ENCODE measurements at places on chromosomes 2 and 18.
A peak's percentile ranks its signal among the peaks of the same experiment; 100 is the strongest.

- DNase-seq: no peak
Measured at GRCh38 chr2:67389286-67389685, 7.8 kb upstream of the ETAA1 start.

DNA sequence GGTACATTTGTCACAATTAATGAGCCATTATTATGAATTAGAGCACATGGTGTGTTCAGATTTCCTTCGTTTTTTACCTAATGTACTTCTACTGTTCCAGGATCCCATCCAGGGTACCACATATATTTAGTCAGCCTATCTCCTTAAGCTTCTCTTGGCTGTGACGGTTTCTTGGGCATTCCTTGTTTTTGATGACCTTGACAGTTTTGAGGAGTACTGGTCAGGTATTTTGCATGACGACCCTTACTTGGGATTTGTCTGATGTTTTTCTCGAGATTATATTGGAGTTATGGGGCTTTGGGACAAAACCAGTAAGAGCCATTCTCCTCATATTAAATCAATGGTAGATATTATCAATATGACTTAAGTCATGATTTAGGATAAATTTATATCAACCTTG lies 10.2 kb upstream of the LRP2 start:
- DNase-seq: no peak

DNA sequence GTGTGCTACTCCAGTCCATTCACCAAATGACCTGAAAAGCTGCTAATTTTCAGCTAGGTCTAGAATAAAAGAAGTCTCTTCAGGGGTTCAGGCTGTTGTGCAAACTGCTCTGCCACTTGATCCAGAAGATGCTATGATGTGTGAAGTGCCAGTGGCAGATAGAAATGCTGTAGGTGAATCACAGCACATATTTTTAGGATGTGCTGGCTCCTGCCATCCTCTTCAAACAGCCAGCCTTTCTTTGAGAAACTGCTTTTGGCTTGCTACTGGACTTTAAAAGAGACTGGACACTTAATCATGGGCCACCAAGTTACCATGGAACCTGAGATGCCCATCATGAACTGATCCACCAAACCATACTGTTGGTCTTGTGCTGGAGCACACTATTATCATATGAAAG lies 322.1 kb downstream of the EN1 start:
- DNase-seq: no peak

DNA sequence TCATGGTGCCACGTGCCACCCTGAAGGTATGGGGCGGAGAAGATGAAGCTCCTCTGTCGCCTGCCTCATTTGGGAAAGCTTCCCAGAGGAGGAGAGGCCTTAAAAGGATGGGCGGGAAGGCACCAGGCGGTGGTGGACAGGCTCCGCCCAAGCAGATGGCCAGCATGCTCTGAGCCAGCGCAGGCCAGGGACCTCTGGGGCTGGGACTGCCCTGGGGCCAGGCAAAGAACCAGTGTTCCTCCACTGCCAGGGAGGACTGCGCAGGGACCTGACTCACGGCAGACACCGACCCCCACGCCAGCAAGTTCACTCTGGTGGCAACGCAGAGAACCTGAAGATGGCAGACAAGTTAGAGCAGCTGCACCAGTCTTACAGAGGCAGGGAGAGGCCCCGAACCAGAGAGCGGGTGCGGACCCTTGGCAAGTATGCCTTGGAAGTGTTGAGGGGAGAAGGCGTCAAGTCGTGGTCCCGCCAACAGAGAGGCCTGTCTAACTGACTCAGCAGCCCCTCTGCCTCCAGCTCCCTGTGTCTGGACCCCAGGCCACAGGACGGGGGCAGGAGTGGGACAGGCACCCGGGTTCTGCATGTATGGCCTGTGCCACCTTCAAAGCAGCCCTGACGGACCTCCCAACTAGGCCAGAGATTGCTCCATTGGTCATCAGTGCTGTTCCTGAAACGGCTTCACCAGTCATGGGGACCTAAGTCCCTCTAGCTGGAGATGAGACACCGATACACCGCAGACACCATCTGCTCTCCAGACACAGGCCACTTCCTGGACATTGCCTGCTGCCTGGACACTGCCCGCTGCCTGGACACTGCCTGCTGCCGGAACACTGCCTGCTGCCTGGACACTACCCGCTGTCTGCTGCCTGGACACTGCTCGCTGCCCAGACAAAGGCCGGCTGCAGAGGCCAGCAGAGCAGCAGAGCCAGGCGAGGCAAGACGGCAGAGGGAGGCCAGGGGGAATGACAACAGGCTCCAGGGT lies 124.7 kb downstream of the HDAC4 start:
- no peak for DNase-seq

- DNase-seq: no peak
Measured at GRCh38 chr2:10225291-10226037, 77.2 kb upstream of the HPCAL1 start.

DNA sequence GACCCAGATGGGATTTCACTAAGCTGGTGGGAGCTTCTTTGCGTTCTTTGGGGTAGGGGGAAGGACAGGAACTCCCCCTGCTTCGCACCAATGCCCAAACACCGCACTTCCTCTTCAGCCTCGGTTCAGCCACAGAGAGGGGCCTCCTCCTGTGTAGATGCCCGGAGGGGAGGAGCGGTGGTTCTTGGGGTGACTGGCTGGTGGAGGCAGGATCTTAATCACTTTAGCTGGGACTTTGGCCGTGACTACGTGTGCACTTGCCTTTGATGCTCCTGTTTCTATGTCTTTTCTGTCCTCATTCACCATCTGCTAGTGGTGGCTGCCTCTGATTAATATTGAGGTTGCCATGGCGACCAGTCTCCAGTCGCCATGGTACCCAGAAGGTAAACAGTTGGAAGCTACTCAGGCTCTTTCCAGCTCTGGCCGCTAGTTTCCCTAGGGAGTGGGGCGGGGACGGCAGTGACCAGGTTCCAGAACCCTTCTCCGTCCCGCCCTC lies 1.9 kb downstream of the CNGA3 start:
- peak; percentile 20 for DNase-seq

- no peak for DNase-seq
Measured at GRCh38 chr2:19684516-19684915, 217.3 kb downstream of the TTC32 start.

- DNase-seq: no peak
Measured at GRCh38 chr2:164593959-164594358, 27.3 kb downstream of the GRB14 start.

DNA sequence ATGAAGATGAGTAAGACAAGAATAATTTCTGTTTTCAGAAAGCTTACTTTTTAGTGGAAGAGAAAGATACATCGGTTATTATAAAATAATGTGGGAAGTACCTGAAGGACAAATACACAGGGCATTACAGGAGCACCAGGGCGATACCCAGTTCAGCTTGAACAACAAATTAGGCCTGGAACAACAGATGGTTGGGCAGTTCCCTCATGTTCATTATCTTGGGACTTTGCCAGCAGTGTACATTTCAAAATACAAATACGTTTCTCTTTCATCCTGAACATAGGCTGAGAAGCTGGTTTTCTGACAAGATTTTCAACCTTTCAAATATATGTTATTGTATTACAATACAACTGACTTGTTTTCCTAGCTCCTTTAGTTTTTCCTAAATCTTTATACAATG lies 79.6 kb downstream of the TGIF1 start:
- DNase-seq: no peak

DNA sequence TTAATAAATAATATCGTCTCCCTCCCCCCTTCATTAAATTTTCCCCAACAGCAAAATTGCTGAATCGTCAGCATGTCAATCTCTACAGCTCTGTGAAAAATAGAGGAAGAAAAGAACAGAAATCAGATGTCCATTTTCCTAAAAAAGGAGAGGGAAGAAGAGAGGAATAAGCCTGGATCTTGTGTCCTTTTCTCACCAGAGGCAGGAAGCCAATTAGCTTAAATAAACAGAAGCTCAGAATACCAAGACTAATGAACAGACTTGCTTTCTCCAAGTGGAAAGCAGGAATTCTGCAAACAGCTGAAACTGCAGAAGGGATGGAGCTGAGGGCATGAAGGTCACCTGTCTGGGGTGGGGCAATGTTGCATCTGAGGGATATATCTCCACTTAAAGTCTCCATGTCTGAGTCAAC lies 265.7 kb downstream of the CCDC85A start:
- DNase-seq: no peak

DNA sequence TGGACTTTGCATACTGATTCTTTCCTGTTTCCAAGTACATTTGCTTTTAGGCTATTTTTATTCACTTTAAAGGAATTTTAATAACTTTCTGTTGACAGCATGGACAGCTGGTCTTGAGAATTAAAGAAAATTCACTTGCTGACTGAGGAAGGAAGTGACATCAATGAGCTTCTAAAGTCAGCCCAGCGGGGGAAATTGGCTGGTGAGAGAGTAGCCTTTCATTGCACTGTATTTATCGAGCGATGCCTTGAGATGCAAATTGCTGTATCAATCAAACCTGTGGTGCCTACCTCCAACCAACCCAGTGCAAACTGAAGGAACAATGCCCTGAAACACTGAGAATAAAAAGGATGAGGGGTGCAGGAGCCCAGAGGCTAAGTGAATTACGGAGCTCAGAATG lies 91.4 kb upstream of the AQP4 start:
- DNase-seq: no peak
